ENCODE measurements at places on chromosomes 1 and 21.

DNA sequence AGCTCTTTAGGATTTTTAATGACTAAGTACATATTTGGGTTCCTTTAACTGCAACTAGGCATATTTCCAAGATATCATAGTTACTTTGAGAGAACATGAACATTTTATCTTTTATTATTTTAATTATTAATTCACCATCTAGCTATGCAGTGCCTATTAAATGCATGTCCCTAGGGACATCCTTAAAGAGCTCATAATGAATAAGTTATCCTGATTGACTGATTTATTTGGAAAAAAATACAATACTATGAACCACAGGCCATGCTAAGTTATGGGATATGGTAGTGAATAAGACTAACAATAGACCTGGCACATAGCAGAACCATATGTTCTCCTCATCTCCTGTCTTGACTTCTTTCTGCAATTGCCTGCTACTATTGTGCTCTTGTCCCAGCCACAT is 16.4 kb upstream of the C1orf105 start:
- DNase-seq: no peak

- no peak for DNase-seq
Measured at GRCh38 chr1:237164406-237165352, 122.7 kb downstream of the RYR2 start.

GRCh38 chr21:40754466-40754865 is 92.5 kb downstream of the DSCAM start:
- DNase-seq: no peak

GRCh38 chr1:118338936-118339335 is 153.9 kb upstream of the SPAG17 start:
- DNase-seq: no peak

- no peak for DNase-seq
Measured at GRCh38 chr1:223473601-223474344, 80.6 kb downstream of the CCDC185 start.

- no peak for DNase-seq
Measured at GRCh38 chr1:20993716-20994575, 182.8 kb downstream of the EIF4G3 start.

DNA sequence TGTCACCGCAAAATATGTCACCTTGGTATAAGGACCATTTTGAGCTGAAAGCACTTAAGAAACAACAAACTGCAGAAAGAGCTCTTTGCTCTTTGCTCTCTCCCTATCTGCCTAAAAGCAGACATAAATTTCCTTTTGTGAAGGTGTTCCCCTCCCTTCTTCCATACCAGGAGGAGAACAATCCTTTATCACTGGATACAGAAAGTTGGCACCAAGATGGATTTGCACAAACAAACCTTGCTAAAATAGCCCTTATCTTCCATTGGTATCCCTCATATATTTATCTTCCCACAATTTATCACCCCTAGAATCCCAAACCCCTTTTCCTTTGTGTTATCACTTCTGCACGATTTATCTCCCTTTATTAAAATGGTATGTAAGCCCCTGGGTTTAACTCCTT is 51.4 kb downstream of the DPYD start:
- DNase-seq: no peak

- no peak for DNase-seq
Measured at GRCh38 chr21:40013001-40013735, 145.9 kb downstream of the PCP4 start.

DNA sequence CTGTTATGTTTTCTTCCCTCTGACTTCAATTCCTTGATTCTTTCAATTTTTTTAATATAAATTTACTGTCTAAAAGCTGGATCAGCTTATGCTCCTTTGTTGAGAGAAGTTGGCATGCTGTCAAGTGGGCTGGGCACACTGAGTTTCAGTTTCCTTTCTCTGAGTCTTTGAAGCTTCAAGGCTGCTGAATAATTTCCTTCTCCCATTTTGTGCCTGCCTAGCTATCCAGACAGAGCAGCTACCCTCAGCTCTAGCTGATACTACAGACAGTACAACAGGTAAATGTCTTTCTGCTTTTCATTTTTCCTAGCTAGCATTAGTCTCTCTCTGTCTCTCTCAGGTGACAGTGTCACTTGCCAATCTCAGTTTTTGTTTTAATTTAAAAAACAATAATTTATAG is at the start of gene IFI44:
TSS of gene IFI44 (plus strand) at position 204 of the 400 bp plus-strand sequence. CDS start 365 bp downstream, outside the sequence.
- DNase-seq: peak; percentile 12

GRCh38 chr1:113999799-114000198 is 20.5 kb downstream of the OLFML3 start:
- no peak for DNase-seq

DNA sequence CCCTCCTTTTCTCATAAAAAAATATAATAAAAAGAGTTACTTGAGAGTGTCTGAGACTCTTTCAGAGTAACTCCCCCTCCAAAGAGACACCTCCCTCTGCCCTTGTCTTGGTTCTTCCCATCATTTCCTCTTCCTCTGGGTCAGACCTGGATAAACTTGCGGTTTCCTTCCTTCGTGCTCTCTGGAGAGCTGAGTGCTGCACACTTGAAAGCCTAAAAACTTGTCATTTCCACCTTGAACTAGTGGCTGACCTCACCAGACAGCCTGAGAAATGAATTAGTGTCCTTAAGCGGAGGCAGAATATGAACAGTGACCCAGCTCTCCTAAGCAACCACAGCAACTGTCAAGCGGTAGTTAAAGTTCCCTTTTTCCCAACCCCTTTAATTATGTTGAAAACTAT is 88.4 kb upstream of the PROX1 start:
- peak; percentile 21 for DNase-seq

DNA sequence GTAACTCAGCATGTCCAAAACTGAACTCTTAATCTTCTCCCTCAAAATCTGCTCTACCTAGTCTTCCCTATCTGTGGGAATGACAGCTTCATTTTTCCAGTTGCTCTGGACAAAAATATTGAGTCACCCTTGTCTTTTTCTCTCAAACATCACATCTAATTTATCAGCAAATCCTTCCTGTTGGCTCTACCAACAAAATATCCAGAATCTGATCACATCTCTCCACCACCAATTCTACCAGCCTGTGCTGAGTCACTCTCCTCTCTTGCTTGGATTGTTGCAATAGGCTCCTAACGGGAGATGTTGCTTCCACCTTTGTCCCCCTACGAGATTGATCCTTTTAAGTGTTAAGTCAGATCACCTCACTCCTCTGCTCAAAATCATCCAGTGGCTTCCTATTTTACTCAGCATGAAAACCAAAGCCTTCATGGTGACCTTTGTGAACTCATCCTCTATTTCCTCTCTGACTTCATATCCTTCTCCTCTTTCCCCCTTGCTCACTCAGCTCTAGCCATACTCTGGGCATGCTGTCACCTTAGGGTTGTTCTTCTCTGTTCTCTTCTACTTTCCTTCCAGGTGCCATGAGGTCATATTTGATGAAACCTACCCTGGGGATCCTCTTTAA is 21.5 kb upstream of the SMYD2 start:
- no peak for DNase-seq

Measured in NB4 (cell line).